ENCODE measurements at places on chromosomes 7 and 10.

- no peak for DNase-seq
Observed at GRCh38 chr7:131544021-131544420, 12.4 kb downstream of the PODXL start.

GRCh38 chr7:122135275-122135674 lies 8.8 kb downstream of the AASS start:
- DNase-seq = no peak

GRCh38 chr7:18202315-18203045 lies 174.8 kb upstream of the PRPS1L1 start:
- DNase-seq = no peak

- no peak for DNase-seq
Observed at GRCh38 chr10:80276335-80276734, 13.1 kb downstream of the MAT1A start.

- no peak for DNase-seq
Observed at GRCh38 chr10:78663721-78664120, 405.0 kb upstream of the ZMIZ1 start.

DNA sequence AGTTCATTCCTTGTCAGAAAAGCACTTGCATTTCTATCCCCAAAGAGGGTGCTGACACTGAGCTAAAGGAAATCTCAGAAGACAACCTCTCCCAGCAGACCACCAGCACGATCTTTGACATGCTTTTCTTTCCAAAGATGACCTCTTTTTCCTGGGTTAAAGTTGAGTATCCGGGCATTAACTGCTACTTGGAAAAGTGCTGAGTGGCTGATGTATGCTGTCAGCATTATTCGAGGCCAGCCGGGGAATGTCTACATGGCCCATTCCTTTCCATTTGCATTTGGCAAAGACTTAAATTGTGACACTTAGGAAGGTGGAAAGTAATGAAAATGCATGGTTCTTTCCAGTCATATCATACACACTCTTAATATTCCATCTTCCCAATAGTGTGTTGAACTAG lies 90.6 kb upstream of the SKAP2 start:
- no peak for DNase-seq

- DNase-seq = no peak
Observed at GRCh38 chr10:110474826-110475225, 22.9 kb upstream of the DUSP5 start.

GRCh38 chr7:105707967-105708762 lies 126.9 kb upstream of the EFCAB10 start:
- DNase-seq = no peak

DNA sequence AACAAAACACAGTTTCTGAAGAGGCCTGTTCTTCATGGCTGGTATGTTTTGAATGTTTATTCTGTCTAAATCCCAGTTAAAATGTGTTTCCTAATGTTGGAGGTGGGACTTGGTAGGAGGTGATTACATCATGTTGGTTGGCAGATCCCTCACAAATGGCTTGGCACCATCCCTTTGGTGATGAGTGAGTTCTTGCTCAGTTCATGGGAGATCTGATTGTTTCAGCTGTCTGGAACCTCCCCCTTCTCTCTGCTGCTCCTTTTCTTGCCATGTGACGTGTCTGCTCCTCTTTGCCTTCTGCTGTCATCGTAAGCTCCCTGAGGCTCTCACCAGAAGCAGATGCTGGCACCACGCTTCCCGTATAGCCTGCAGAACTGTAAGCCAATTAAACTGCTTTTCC lies 383.6 kb upstream of the TPK1 start:
- no peak for DNase-seq

GRCh38 chr7:157523766-157524421 lies 187.1 kb downstream of the DNAJB6 start:
- no peak for DNase-seq

DNA sequence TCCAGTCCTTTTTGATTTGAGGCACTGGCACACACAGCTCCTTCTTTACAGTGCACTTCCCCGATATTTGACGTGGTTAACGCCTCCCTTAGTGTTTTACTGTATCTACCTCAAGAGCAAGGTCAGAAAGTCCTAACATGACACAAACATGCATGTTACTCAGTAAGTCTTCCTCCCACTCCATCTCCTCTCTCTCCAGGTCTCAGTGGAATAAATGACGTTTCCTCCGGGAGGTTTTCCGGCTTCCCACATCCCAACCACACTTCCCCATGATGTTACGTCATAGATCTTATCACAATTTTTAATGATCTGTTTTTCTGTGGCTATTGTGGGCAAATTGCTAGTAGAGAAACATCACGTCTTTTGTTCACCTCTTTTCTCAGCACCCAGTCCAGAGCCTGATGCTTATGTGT lies 165.7 kb downstream of the PTPN20 start:
- DNase-seq = no peak

GRCh38 chr7:156479596-156479995 lies 161.0 kb upstream of the RNF32 start:
- DNase-seq = no peak
